ENCODE measurements at places on chromosomes 1 and 21.

- DNase-seq, result no peak
Observed at GRCh38 chr1:208526613-208527125, 282.5 kb upstream of the PLXNA2 start.

GRCh38 chr21:45906196-45906805, 75.3 kb upstream of the COL6A1 start:
- DNase-seq, result peak; percentile 54

DNA sequence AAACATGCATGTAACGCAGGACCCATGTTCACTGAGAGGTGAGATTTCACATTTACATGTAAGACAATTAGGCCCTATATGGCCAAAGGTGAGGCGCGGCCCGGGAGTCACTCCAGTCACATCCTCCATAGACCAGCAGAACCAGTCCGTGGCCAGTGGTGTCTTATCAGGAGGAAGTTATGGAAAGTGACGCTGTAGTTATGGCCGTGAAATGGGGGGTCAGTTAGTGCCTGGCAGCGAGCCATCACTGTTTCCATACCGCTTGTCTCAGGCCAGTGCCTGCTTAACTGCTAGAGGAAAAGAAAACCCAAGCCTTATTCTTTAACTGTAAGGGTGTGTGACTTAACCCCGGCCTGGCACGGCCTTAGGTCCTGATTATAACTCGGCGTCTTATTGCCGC, 6.1 kb downstream of the C1orf159 start:
- no peak for DNase-seq

- DNase-seq, result no peak
Observed at GRCh38 chr1:70264839-70265238, 43.7 kb downstream of the SRSF11 start.

- no peak for DNase-seq
Observed at GRCh38 chr1:117669572-117669971, 63.7 kb downstream of the TENT5C start.

DNA sequence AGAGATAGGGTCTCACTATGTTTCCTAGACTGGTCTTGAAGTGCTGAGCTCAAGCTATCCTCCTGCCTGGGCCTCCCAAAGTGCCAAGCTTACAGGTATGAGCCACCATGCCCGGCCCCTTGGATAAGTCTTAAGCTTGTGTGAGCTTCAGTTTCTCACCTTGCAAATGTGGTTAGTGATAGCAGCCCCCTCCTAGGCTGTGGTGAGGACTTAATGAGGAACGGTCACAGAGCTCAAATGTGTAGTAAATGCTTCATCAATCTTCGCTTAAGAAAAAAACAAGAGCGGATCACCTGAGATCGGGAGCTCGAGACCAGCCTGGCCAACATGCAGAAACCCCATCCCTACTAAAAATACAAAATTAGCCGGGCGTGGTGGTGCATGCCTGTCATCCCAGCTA, 3.0 kb downstream of the CNR2 start:
- no peak for DNase-seq

- DNase-seq, result peak; percentile 96
Observed at GRCh38 chr1:24705260-24706073, 39.8 kb upstream of the CLIC4 start.

DNA sequence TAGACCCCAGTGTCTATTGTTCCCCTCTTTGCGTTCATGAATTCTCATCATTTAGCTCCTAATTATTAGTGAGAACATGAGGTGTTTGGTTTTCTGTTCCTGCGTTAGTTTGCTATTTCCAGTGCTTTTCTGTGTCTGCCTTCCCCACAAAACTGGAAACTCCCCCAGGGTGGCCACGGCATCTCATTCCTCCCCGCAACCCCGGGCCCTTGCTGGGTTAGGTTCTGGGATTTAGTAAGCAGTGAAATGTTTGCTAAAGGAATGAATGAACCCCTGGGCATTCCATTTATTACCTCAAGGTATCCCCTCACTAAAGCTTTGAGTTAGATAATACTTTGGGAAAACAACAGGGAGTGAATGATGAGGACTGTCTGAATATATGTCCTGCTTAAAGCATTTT, 142.9 kb downstream of the GLUL start:
- DNase-seq, result no peak

DNA sequence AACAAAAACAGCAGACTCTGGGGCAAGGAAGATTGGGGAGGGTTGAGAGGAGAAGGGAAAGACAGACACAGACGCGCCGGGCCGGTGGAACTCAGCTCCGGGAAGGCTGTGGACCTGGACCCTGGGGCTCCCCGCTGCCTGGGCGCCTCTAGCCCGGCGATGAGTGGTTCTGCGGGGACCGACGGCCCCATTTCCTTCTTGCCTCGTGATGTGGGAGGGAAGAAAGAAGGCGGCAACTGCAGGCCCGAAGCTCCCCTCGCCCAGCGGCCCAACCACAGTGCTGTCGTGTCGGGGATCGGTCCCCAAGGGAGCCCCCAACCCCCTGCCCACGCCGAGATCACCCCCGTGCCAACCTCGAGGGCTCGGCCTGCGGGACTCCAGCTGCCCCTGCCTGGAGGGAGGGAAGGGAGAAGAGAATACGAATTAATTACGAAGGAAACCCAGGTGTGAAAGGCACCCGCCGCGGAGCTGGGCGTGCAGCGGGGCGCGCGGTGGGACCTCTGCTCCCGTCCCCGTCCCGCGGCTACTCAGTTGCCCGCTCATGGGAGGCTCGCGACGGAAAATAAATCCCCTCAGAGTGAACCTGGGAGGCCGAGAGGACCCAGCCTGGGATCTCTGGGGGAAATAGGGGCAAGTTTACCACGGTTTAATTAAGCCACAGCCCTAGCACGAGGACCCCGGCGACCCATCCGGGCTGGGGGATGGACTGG, 7.4 kb downstream of the FOXD3 start:
- DNase-seq, result no peak

DNA sequence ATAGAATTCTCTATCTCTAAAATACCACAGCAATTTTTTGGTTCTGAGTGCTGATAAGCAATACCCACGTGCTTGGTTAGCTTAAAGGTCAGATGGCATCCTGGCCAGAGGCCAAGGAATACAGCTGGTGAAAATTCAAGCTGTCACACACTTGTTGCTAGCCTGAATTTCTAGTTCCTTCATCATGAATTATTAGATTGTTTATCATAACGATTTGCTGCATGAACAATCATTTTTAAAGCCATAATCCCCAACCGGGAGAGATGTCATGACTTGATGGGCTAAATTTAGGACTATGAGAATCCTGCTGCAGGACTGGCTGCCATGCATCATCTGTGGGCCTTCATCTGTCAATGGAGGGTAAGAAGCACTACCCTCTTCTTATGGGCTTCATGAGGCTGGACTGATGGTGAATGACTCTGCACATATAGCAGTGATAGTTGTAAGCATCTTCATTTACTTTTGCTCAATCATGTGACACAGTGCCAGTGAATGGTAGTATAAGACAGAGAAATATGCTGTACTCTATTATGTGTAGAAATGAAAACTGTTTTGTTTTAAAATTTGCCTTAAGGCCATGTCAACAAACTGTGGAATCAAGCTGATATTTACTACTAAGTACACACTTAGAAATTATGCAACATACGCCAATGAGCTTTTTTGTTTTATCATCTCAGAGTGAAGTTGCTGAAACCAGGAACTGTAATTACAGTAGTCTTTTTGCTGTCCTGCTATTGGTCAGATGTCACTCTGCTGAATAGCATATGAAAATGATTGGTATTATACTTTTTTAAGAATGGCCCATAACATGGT, 80.5 kb upstream of the RALGPS2 start:
- DNase-seq, result no peak

DNA sequence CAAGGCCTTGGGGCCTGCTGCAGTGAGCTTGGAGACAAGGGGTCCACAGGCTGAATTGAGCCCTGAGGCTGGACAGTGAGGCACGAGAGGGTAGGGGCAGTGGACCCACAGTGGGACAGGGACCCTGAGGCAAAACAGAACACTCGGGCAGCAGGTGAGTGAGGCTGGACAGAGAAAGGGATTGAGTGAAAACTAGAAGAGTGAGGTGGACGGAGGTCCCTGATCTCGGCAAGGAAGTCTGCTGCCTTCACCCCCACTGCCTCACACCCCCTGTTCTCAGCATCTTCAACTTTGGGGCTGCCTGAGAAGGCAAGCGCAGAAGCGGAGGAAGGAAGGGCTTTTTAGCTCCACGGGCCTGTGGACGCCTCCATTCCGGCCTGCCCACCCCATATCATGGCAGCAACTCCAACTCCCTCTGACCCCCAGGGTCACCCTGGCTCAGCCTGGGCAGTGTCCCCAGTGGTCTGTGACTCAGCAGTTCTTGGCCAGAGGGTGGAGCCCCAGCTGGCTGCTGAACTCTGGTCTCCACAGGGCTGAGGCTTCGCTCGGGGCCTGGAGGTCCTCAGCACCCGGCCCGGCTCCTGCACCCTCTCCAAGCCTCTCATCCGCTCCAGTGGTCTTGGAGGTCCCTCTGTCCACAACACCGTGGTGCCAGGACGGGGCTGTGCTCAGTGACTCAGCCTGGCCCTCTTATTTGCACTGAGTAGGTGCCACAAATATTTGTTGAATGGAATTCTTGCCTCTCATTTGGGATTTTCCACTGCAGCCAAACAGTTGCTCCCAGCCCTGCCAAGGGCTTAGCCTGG, 60.0 kb upstream of the EPS8L3 start:
- DNase-seq, result no peak

- DNase-seq, result no peak
Observed at GRCh38 chr1:247336390-247336789, 4.7 kb upstream of the ZNF496 start.

GRCh38 chr1:31033598-31033997, 31.9 kb downstream of the PUM1 start:
- no peak for DNase-seq

DNA sequence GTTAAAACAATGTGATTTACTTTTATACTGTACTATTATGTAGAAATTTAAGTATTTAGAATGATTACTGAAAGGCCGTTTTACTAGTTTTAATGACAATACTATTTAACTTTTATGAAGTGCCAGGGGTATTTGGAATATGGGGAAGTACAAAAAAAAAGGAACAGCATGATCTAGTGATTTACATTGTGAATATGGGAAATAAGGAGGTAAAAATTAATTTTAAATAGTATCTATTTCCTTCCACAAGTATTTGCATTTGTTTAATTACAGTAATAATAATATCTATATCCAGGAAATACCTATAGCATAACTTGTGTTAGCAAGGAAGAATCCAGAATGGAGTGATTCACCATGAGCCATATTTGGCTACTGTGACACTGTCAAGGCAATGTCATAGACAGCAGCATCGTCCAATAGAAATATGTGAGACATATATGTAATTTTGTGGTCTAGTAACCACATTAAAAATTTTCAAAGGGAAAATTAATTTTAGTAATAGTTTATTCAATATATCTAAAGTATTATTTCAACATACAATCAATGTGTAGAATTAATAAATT, 22.0 kb downstream of the CNST start:
- DNase-seq, result no peak

- no peak for DNase-seq
Observed at GRCh38 chr1:6260961-6261614, at the start of gene GPR153. Gene GPR153, minus strand, starts transcription at chr1:6261098. Its CDS starts 6,193 bp downstream, at chr1:6254905.

GRCh38 chr1:35851132-35851869, 31.7 kb upstream of the AGO1 start:
- no peak for DNase-seq

DNA sequence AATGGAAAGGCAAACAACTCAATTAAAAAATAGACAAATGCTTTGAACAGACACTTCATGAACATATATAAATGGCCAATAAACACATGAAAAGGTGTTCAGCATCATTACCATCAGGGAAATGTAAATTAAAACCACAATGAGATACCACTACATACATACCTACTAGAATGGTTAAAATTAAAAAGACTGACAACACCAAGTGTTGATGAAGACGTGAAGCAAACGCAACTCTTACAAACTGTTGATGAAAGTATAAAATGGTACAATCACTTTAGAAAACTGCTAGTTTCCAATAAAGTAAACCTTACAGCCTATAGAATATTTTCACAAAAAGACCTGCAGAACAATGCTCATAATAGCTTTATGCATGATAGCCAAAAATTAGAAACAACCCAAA, 10.1 kb downstream of the EIF2B3 start:
- no peak for DNase-seq

- DNase-seq, result no peak
Observed at GRCh38 chr1:112905395-112906149, 50.4 kb downstream of the SLC16A1 start.

DNA sequence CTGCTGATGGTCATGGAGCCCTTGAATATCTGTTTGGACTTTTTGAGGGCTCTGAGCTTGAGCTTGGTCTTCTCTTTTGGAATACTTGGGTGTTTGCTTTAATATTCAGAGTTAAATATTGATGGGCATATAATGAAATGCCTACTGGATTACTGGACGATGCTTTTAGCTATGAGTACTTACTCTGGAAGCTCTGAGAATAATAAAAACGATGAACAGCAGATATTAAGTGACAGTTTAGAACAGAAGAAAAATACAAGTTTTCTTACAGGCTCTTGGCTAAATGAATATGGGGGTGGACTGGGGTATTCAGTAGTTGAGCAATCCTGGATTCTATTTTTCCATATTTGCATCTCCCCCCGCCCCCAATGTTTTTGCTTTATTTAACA, 20.7 kb downstream of the GALNT2 start:
- no peak for DNase-seq

DNA sequence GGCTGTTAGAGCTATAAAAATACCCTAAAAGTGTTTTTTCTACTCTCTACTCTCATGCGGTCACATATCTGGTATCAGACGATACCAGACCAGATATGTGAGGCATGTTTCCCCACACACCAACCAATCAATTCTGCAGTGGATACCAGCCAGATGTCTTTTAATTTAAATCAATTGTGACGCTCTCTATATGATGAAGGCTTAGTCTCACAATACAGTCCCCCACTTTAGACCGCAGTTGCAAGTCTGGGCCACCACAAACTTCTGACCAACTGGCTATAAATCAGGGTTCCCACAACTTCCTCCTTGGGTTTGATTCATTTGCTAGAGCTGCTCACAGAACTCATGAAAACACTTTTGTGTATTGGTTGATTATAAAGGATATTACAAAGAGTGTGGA, 586.1 kb upstream of the ZP4 start:
- no peak for DNase-seq

- no peak for DNase-seq
Observed at GRCh38 chr1:56494306-56494705, 85.1 kb downstream of the PLPP3 start.

DNA sequence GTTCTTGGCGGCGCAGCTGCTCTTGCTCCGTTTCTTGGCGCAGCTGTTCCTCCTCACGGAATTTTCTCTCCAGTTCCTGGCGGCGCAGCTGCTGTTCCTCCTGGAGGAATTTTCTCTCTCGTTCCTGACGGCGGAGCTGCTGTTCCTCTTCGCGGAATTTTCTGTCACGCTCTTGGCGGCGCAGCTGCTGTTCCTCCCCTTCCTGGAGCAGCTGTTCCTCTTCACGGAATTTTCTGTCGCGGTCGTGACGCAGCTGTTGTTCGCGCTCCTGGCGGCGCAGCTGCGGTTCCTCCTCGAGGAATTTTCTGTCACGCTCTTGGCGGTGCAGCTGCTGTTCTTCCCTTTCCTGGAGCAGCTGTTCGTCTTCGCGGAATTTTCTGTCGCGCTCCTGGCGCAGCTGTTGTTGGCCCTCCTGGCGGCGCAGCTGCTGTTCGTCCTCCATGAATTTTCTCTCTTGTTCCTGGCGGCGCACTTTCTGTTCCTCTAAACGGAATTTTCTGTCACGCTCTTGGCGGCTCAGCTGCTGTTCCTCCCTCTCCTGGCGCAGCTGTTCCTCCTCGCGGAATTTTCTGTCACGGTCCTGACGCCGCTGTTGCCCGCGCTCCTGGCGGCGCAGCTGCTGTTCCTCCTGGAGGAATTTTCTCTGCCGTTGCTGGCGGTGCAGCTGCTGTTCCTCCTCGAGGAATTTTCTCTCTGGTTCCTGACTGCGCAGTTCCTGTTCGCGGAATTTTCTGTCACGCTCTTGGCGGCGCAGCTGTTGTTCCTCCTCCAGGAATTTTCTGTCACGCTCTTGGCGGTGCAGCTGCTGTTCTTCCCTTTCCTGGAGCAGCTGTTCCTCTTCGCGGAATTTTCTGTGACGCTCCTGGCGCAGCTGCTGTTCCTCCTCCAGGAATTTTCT, 7.0 kb downstream of the TCHH start:
- peak; percentile 42 for DNase-seq

Data from RWPE2 (cell line).